Stimulated activated CD8-positive, alpha-beta memory T cell treated with anti-CD3 and anti-CD28 coated beads, Interleukin-2, amount 100 ng/mL, for 1 hour (primary cell): ENCODE measurements at places on chromosomes 7 and 10.

- DNase-seq: no peak
Measured at GRCh38 chr7:88005191-88005590, 71.1 kb downstream of the ADAM22 start.

DNA sequence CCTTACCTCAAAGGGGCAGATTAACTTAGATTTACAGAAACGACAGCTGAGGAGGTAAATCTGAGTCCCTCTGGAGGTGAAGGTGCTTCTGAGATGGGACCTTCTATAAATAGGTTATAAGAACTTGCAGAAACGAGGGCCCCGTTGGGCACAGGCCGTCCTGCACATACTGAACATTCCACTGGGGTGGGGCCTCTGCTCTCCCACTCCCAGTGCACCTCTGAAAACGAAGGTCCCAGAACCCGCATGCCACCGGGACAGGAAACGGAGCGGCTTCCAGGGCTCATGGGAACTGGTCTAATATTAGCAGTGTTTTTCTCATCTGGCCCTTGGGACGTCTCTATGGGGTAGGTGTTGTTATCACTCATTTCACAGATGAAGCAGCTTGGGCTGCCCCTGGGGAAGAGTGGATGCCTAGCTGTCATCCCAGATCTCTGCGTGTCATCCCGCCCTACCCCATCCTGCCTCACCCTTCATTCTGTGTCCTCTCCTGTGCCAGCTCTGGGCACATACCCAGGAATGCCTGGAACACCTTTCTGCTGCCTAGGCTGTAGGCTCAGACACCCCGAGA is 19.6 kb downstream of the C10orf62 start:
- no peak for DNase-seq

DNA sequence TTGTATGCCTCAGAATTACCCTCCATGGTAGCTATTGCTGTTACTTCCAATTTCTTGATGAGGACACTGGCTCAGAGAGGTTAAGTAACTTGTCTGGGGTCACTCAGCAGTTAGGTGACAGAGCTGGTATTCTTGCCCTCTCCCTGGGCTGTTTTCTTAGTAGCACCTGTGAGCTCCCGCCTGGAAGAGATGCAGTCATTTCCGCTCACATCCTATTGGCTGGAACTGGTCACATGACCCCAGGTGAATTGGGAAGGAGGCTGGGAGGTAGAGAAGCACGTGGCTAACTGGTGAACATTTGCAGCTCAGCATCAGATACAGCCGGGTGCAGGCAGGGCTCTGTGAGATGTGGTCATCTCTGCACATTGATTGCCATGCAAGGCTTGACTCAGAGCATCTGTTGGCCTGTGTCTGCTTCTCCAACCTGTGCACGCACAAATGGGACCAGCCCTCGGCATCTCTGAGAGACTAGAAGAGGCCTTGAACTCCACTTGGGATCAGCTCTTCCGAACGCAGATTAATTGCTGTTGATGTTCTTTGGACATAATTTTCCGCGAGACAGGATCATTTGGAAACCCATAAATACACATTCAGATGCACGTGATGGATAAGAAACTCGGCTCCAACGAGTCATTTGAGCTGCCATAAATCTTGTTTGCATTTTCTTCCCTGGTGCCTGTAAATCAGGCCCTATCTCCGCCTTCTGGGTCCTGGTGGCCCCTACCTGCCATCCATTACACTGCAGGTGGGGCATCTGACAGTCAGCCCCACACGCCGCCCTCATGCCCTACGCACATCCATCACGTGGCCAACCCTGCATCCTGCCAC is 42.8 kb downstream of the MYL10 start:
- no peak for DNase-seq

DNA sequence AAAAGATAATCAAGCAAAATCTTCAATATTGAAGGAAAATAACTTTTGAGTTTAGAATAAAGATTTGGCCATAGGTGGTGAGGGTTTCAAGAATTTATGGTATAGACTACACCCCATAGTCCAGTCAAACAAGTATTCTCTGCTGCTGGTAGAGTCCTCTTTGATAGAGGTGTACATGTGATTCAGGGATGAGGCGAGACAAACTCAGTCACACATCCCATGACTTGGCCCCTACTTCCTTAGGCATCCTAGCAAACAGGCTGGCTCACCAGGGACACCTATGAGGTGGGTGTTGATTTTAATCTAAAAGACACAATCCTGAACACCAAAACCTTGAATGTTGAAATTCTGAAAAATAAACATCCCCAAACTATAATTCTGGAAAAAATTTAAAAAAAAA is 78.1 kb upstream of the SLC25A13 start:
- no peak for DNase-seq

DNA sequence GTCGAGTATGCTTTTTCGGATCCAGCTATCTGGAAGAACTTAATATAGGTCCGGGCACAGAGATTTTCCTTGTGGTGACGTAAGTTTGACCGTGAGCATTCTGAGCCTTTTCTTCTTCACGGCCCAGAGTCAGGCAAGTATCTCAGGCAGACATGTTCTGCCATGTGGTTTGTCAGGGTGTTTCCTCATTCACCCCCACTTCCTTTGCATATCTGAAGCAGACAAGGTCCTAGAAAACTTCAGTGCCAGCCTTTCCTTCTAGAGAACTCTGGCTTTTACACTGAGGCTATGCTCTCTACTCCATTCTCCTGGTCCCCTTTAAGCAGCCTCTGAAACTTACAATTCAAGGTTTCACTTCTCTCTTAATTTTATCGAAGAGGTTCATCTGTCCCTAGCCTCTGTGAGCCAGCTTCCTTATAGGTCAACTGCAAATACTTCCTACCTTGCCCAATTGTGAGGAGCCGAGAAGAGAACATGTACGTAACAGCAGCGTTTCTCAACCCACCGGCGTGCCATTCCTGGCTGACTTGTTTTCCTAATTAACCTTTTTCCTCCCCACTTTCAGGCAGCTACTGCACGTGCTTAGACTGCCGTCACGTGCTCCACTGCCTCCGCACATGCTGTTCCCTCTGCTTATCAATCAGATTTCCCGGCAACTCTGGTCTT is 47.3 kb downstream of the CDCA7L start:
- DNase-seq: no peak

DNA sequence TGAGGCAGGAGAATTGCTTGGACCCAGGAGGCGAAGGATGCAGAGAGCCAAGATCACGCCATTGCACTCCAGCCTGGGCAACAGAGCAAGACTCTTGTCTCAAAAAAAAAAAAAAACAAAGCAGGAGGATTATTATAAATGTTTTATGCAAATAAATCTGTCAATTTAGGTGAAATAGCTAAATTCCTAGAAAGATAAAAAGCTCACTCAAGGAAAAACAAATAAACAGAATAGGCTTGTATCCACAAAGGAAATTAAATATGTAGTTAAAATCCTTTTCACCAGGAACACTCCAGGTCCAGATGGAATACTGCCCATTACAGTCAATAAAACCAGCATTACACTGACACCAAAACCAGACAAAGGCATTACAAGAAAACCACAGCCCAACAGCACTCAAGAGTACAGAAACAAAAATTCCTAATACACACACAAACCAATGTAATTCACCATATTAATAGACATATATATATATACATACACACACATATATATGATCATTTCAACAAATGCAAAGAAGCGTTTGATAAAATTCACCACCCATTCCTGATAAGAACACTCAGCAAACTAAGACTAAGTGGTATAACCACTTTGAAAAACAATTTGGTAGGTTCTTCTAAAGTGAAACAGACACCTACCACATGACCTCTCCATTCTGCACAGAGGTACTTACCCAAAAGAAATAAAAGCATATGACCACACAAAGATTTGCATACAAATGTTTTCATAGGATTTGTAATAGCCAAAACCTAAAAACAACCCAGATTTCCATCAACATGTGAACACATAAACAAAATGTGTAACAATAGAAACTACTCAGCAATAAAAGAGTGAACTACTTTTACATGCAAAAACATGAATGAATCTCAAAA is 38.8 kb downstream of the ABI1 start:
- DNase-seq: no peak

GRCh38 chr7:122746948-122747347 is 44.2 kb upstream of the RNF148 start:
- no peak for DNase-seq

DNA sequence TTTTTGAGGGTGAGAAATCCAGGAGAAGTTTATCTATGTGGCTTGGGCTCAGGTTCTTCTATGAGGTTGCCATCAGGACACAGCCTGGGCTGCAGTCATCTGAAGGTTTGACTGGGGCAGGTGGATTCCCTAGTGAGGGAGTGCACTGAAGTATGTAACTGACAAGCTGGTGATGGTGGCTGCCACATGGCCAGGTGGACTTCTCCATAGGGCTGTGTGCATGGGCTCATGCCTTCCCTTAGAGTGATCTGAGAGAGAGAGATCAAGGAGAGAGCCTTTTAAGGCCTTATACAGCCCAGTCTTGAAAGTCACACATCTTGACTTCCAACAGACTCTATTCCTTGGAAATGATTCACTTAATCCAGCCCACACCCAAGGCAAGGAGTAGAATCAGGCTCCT is 266.6 kb upstream of the PITRM1 start:
- DNase-seq: no peak

GRCh38 chr10:63722537-63722936 is 201.3 kb downstream of the REEP3 start:
- DNase-seq: no peak
